ENCODE measurements at places on chromosomes 2 and 18. TPM values are rescaled to one million over a fixed set of nuclear protein-coding genes. Genes with fewer than 3 reads are reported as not detected.

The NPAS2 gene
- 17.1 TPM for total RNA-seq

The MAP2 gene
- total RNA-seq, result 18.7 TPM

The TUBB8B gene
- total RNA-seq, result not detected

The TEX261 gene
- total RNA-seq, result 55.8 TPM

The ELOA2 gene
- not detected for total RNA-seq

DNA sequence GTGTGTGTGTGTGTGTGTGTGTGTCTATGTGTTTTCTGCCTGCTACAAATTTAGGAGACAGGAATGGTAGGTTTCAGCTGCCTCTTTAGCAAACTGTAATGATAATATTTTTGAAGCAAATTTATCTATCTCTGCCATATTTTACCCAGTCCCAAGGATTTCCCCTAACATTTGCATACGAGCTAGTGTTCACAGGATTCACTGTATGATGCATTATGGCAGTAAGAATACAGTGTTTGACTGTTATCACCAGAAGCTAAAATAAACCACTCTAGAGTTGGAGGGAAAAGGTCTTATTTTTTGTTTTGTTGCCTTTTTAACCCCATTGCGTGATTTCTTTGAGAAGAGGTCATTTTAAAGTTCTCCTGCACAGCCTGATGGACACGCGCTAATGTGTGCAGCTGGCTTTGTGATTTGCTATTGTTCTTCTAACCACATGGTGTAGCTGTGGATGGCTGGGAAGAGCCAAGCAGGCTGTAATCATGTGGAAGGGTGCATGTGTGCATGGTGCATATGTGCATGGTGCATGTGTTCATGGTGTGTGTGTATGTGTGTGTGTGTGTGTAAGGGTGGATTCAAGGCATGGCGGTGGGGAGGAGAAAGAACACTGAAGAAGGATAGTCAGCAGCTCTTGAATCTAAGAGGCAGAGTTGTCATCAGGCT is 62.4 kb downstream of the PLB1 start:
- DNase-seq, result no peak

- DNase-seq, result no peak
These were observed 20.8 kb downstream of the PTPN18 start for GRCh38 chr2:130376433-130377293.

GRCh38 chr2:224308272-224308911 is 93.5 kb downstream of the FAM124B start:
- no peak for DNase-seq

DNA sequence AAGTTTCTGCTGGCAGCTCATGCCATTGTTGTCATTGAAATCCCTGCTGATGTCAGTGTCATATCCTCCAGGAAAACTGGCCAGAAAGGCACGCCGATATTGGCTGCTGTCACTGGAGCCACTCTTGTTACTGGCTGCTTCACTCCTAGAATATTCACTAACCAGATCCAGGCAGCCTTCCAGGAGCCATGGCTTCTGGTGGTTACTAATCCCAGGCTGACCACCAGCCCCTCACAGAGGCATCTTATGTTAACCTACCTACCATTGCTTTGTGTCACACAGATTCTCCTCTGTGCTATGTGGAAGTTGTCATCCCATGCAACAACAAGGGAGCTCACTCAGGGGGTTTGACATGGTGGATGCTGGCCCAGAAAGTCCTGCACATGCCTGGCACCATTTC is 27.0 kb upstream of the MTX2 start:
- no peak for DNase-seq

DNA sequence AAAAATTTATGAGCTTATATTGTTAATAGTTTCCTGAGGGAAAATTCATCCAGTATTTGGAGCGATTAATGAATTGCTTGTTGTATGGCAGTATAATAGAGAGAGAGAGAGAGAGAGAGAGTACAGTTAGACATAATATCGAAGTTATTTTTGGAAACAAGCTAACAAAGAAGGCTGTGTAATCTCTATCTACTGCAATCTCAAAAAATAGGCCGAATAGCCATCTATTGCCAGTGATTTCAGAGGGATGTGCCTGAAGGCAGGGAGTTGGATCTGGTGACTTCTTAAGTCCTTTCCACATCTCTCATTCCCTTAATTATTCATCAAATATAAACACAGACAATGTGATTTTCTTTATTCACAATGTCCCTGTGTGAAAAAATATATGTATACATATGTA is 433.1 kb upstream of the RAB12 start:
- peak; percentile 46 for DNase-seq

DNA sequence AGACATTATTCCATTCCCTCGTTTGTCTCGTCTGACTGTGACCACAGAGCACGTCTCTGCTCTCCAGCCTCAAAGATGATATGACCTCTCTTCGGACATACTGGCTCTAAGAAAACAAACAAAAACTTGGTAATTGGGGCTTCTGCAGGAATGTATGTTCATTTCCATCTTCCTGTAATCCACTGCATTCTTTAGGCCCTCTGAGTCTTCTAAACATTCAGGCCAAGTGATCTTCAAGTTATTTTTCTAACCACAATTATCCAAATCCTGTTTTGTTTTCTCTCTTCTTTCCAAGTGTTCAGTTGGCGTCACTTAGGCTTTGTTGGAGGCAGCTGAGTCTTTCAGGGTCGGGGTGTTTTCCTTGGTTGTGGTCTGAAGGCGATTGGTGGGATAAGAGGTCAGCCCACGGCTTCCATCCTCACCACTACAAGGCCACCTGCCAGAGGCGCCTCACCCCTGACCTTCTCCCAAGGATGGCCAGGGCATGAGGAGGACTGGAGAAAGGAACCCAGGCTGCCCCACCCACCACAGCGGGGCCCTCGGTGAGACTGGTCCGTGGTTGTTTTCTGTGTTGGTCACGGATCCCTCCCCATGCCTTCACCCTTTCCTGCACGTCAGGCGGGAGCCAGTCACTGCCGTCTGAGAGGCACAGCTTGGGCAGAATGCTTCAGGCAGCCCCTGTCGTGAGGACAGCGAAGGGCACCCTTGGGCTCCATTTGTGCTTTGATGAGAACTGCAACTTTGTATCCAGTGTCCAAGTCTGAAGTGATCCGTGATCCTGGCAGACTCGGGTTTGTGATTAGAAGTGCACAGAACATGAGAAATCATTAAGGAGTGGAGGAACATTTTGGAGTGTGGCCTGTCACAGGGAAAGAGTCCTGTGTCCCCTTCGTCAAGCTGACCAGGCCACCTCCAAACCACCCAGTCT is 88.6 kb upstream of the FHL2 start:
- no peak for DNase-seq

GRCh38 chr18:9855681-9856080 is 30.1 kb upstream of the TXNDC2 start:
- DNase-seq, result no peak

GRCh38 chr2:100939445-100939844 is 62.6 kb upstream of the RPL31 start:
- DNase-seq, result no peak

DNA sequence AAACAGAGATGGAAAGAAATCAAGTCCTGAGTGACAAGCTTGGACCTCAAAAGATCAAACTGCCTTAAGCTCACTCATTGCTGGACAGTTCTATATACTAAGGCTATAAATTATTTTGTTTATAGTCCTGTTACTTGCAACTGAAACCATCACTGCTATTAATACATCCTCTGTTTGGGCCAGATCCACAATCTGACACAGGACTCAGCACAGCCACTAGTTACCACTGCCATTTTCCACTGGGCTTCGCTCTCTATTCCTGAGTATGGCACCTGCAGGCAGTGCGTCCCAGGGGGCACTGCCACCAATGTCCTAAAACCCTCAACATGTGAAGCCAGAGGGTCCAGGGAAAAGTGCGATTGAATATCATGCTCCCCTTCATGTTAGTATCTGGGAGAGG is 52.3 kb downstream of the CYP26B1 start:
- DNase-seq, result no peak
